ENCODE measurements at places on chromosomes 5 and 9.

DNA sequence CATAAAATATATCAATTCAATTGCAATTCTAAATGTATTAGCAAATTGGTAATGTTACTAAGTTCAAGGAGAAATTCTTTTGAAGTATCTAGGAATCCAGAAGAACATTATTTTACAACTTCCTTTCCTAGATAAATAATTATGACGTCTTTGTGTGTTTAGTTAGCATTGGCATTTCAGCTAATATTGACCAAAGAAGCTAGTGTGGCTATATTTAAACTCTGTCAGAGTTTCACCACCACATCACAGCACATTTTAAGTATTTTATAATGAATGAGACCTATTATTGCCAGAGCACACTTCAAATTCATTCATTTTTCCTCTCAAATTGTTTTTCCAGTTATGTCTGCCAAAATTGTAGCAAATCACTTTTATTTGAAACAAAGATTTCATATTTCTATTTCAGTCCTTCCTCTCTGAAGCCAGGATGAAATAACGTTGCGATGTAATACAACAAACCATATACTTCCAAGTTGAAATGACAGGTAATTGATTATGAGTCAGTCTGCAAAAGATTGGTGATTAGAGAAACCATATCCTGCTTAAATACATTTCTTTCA lies 18.9 kb downstream of the PLK2 start:
- DNase-seq, result no peak

DNA sequence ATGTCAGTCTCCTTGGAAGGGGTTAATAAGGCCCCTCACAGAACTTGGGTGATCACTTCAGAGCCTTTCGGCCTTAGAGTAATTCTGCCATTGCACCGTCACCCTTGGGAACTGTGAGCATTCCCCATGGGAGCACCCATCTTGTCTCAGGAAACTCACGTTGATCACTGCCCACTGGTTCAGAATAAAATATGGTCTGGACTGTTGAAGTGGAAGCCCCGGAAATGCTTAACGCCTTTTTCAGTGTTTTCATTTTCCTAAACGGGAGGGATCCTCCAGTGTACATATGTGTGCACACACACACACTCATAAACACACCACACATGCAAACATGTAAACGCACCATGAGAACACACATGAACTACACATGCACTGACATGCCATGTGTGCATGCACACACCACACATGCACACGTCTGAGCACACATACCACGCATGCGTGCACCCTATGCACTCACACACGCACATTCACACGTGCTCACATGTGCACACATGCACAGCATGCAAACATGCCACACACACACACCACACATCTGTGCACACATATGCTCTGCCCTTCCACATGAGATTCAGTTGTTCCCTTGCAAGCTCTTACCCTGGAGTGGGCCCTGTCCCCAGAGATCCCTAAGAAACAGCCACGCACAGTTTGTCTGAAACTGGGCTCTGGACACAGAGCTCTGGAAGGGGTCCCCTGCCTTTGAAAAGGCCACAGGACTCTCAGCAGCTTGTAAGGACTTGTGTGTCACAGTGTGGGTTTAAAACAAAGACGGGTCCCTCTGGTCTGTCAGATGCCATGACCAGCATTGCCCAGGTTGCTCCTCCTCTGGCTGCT lies 17.0 kb downstream of the MRPL36 start:
- no peak for DNase-seq

- DNase-seq, result no peak
These were observed 352.6 kb upstream of the PANK3 start for GRCh38 chr5:168931638-168932345.

DNA sequence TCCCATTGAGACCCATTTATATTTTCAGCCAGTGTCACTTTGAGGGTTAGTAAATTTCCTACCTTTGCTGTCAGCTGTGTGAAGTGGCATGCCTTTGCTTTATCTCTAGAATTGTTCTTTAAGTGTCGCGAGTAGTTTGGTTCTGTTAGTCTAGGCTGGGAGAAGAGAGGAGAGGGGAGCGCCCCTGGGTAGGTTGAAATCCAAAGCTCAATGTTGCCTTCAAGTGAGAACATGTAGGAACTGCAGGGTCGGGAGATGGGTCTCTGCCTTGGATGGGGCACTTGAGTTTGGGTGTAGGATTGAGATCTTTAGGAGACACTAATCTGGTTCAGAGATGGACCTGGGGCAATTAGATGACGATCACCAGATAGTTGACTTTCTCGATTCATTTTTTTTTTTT lies 46.3 kb downstream of the STC2 start:
- DNase-seq, result no peak

DNA sequence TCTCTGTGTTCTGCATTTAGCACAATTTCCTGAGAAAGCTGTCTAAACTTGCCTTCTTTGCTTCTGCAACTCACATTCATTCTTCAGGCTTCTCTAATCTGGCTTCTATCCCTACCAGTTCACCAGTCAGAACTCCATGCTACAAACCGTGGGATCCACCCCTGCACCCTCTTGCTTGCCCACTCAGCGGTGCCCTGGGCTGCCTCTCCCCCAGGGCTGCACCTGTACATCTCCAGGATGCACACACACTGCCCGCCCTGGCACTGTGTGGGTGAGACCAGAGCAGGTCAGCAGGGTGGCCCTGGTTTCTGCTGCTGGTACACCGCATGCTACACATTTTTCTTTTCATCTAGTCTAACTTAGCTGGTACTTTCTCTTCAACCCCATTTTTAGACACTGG lies 127.1 kb downstream of the FANCC start:
- DNase-seq, result no peak

DNA sequence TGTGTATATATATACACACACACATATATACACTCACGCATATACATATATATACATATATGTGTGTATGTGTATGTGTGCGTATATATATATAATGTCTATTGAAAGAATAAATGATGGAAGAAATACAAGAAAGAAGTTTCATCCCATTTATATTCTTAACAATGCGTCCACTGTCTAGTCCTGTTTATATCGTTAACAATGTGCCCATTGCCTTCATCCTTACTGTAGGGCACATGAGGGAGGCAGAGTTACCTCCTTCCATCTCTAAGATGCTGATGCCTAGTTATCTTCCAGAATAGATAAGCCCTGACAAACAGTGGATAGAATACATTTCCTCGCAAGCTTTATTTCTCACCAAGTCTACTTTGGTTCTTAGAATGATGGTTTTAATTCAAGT lies 389.8 kb upstream of the SEMA6A start:
- no peak for DNase-seq

GRCh38 chr5:118006219-118006618 lies 982.1 kb downstream of the DTWD2 start:
- DNase-seq, result no peak

DNA sequence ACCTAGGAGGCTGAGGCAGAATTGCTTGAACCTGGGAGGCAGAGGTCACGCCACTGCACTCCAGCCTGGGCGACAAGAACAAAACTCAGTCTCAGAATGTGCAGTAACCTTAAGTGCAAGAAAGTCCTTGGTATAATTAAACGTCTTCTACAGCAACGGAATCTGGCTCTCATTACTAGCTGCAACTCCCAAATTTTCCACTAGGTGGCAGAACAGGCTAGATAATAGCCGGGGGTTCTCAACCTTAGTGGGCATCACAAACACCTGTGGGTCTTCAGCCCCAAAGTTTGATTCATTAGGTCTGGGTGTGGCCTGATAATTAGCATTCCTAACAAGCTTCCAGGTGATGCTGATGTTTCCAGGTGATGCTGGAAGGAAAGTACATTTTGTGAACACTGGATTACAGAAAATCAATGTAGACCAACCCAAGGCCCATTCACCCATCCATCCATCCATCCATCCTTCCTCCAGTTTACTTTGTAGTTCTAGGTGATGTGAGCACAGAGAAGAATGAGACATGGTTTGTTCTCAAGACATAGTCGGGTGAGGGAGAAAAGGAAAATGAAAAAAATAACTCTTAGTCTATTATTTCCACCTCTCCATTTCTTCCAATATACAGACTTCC lies 37.3 kb downstream of the FBXW2 start:
- DNase-seq, result peak; percentile 75

GRCh38 chr9:114034196-114034595 lies 43.9 kb downstream of the AMBP start:
- DNase-seq, result no peak

DNA sequence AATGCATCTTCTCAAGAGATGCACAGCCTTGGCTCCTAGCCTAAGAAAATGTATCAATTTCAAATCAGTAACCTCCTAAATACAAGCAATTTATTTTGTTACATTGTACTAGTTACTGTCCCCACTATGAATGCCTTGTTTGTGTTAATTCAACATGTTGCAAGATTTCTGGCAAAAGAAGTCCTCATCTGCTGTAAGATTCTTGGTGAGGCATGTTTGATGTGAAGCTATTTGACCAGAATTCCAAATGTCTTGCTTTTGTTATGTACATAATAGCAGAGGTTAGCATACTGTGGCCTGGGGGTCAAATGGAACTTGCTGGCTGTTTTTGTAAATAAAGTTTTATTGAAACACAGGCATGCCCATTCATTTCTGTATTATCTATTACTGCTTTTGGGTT lies 1023.1 kb upstream of the WWC1 start:
- no peak for DNase-seq

GRCh38 chr9:123928533-123929176 lies 1.3 kb downstream of the DENND1A start:
- no peak for DNase-seq

- DNase-seq, result no peak
These were observed 159.7 kb upstream of the ELL2 start for GRCh38 chr5:96121364-96121763.

DNA sequence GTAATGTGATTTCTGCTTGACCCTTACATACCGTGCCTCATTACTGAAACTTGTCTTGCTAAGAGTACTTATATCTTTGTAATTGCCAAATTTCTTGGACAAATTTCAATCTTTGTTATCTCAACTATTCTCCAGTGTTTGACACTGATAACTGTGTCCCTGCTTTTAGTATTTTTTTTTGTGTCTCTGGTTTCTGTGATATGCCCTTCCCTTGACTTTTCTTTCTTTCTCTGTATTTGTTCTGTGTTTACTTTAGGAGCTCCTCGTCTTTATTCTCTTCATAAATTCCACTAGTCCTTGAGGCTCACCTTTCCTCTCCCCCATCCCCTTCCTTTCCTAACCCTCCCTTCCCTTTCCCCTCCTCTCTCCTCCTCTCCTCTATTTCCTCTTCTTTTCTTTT lies 123.7 kb upstream of the FBXL17 start:
- DNase-seq, result no peak

All from GM13976 (cell line).